ENCODE measurements at places on chromosomes 2 and 18.

GRCh38 chr18:24801001-24801400 is 340.6 kb downstream of the HRH4 start:
- no peak for DNase-seq

- DNase-seq, result no peak
Measured at GRCh38 chr2:195543063-195543462, 114.0 kb upstream of the SLC39A10 start.

- peak; percentile 9 for DNase-seq
Measured at GRCh38 chr2:75608684-75609333, 37.8 kb upstream of the MRPL19 start.

- no peak for DNase-seq
Measured at GRCh38 chr2:147363181-147363580, 481.6 kb upstream of the ACVR2A start.

DNA sequence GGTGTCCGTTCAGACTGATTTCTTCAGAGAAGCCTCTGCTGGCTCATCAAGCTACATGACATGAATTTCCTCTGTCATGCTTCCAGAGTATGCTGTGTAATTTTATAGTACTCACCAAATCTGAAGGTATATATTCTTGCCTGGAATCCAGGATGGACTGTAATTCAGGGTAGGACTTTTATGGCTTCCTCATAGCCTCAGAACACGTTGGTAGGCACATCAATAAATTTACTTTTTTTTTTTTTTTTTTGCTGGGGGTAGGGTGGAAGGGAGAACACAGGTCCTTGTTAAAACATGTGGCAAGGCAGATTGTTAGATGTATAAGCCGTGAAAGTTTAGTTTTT is 34.4 kb downstream of the MTA3 start:
- DNase-seq, result no peak

- DNase-seq, result no peak
Measured at GRCh38 chr18:59839246-59839645, 60.5 kb upstream of the PMAIP1 start.

DNA sequence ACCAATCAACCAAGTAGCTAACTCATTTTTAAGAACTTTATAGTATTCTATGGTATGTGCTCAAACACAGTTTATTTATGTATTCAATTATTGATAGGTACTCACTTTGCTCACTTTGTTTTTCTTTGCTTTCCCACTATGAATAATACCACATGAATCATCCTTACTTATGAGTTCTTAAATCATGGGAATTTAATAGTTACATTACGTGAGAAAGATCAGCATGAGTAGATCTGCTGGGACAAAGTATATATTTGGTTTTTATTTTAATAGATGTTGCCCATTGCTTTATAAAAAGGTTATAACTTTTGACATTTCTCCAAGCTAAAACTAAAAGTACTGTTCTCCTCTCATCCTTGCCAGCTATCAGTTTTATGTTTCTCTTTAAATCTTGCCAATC is 390.7 kb downstream of the LRATD1 start:
- no peak for DNase-seq

GRCh38 chr2:38039121-38039910 is 36.6 kb downstream of the CYP1B1 start:
- DNase-seq, result no peak

- DNase-seq, result no peak
Measured at GRCh38 chr2:61426267-61426897, 44.5 kb downstream of the USP34 start.

- DNase-seq, result no peak
Measured at GRCh38 chr18:63890950-63891304, 3.4 kb downstream of the SERPINB2 start.

GRCh38 chr2:234981197-234982095 is 29.6 kb downstream of the SH3BP4 start:
- DNase-seq, result no peak

DNA sequence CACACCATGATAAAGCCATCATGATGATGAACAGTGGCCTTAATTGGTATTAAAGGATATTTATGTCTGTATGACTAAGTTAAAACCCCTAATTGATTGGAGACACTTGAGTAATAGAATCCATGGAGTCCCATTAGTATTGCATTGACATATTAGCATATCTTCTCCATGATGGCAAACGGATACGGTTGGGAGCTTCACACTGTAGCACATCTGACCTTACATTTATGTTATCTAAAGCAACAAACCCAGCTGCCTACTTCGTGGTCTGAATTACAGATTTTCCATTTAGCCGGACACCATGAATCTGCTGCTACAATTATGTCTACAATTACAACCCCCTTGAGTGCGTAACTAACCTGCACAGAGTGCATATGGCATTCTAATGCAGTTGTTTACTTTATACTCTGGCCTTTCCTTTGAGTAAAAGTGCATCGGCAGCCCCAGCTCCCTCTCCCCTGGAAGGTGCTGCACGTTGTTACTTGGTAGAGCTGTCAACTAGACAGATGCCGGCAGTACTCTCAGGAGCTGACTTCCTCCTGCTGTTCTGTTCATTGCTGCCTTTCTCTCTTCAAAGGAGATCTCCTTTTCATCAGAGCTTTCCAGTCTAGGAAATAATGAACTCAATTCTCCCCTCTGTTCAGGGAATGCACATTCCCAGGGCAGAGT is 92.1 kb downstream of the LRRC30 start:
- no peak for DNase-seq

DNA sequence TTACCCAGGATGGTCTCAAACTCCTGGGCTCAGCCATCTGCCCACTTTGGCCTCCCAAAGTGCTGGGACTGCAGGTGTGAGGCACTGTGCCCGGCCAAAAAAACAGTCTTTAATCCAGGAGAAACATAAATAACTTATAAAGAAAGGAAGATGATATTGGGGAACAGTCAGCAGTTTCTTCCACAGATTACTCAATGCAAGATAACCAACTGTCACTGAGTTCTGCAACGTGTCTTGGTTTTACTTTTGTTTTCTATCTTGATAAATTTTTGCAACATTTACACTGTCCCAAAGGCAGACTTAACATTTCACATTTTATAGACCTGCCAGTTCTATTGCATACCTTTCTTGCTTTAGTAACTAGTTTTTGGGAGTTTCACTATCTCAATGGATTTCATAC is 71.1 kb downstream of the ANKRD44 start:
- DNase-seq, result no peak

- no peak for DNase-seq
Measured at GRCh38 chr2:242030858-242031257, 161.3 kb downstream of the RTP5 start.

GRCh38 chr2:240797914-240798313 is 22.1 kb downstream of the KIF1A start:
- no peak for DNase-seq

DNA sequence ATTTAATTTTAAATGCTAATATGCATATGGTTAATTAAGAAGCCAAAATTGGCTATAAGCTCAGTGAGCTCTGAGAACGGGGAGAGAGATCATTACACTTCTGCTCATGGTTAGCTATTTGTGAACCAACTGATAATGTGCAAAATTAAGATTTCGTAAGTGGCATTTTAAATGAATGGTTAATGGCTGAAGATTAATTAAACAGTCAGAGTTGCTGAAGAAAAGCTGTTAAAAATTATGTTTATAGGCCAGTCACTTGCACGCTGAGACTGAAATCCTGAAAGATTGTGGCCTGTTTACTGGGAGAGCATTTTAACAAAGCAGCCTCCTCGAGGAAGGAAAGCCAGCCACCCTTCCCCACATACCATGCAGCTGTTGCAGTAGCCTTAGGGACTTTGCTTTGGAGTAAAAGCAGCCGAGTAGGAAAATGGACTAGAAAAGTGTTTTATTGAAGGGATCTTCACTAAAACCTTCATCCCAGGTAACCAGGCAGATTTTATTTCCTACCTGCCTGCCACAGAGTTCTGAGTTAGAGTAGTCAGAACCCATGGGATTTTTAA is 218.8 kb upstream of the NRP2 start:
- no peak for DNase-seq

GRCh38 chr2:86615596-86615995 is 8.1 kb downstream of the RNF103 start:
- DNase-seq, result no peak

DNA sequence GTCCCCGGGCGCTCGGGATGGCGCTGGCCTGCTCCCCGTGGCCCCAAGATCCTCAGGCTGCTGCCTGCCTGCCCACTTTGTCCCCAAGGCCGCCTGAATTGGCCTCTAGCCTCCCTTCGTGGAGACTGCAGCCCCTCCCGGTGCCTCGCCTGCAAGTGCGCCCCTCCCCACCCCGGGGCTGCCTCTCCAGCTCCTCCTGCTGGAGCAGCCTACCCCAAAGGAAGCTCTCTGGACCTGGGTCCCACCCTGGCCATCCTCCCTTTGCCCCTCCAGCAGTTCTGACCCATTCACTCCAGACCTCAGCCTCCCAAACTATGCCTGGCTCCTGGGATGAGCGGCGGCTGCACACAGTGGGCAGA is 6.2 kb downstream of the ESPNL start:
- DNase-seq, result no peak

DNA sequence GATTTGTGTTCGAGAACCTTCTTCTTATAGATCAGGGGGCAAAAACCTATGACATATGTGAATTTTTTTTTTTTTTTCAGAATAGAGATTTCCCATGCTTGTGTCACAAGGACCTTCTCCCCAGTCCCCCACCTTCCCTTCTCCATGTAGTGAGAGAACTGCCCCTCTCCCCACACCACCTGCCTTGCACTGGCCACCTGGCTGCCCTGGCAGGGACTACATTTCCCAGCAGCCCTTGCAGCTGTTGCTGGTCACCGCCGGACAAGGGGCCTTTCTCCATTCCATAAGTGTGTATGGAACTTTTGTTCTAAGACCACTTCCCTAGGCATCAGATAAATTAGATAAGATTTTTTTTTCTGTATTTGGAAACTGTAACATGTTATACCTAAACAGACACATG is 22.2 kb downstream of the MBP start:
- no peak for DNase-seq

DNA sequence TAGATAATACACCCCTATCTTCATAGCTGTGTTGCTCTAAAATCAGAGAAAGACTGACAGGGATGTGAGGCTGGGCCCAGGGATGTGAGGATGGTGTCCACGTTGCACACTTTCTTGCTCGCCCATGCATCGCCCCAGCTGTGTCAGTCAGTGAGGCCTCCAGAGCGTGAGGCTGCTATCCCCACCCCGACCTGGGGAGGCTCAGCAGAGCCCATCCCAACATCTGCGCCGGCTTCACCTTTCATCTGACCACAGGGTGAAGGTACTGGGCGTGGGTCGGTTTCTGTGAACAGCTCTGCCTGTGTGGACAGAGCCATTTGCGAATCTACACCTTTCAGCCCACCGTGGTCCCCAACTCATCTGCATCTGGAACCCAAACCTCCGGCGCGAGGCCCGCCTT is 255.7 kb downstream of the HDAC4 start:
- DNase-seq, result no peak

GRCh38 chr2:175187378-175187777 is 5.9 kb upstream of the ATP5MC3 start:
- no peak for DNase-seq

GRCh38 chr2:19035238-19035637 is 323.2 kb downstream of the OSR1 start:
- DNase-seq, result no peak

DNA sequence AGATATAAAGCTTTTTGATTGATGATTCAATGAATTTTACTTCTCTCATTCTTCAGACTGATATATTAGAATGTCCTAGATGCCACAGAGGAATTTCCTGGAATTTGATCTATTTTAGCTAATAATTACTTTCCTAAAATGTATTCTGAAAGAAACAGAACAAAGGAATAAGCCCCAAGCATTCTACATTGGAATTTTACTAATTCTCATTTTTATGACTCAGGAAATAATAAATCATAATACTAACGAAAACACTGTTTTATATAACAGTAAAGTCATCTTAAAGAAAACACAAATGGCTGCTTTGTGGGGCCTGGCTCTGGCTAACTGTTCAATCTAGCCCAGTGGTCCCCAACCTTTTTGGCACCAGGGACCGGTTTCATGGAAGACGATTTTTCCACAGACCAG is 68.6 kb upstream of the LPIN2 start:
- DNase-seq, result no peak

GRCh38 chr2:9967053-9967775 is 15.7 kb downstream of the GRHL1 start:
- no peak for DNase-seq

- no peak for DNase-seq
Measured at GRCh38 chr2:70785137-70785911, 5.1 kb downstream of the FIGLA start.

- no peak for DNase-seq
Measured at GRCh38 chr2:40299173-40299572, 152.7 kb downstream of the SLC8A1 start.

DNA sequence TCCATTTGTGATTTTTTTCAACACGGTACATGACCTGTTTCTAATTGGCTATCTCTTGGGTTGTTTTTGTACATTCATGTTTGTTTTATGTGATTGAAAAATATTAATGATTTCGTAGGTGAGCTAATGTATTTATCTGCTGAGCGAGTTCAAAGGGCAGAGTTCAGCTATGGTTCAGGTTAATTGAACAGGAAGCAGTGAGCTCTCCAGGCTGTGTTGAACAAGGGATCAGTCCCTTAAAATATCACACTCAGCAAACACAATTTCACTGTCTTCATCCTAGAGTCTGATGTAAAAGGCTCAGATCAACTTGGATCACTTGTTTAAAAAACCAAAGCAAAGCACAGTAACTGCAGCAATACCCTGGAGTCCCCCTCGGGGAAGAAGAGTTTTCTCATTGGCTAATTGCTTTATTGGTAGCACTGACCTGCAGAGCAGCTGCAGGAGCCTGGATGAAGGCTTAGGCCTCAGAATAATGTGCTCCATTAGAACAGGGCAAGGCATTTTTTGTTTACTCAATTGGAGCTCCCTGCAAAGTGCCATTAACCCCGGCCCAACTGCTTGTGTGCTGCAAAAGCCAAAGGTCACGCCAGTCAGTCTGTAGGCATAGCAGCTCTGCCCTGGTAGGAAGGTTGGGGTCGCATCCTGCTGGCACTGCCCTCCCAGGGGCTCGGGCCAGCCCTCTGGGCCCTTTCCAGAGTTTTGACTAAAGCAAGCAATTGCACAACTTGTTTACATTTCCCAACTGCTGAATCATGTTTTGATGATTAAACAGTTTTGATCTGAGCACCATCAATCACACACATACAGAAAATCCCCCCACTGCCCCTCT is 10.5 kb downstream of the ONECUT2 start:
- peak; percentile 7 for DNase-seq

DNA sequence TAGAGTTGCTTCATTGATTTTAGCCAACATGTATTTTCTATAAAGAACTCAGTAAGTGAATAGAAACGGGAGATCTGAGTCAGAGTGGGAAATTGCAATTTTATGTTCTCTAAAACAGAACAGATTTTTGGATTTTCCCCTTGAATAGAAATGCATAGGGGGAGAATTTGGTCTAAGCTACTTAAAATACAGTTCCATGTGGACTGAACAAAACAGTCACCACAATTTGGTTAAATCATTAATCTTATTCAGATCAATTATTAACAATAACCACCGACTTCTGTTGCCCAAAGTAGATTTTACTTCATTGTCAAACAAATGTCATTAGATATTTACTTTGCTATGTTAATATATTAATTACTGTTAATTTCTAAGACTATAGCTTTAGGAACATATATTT is 107.7 kb downstream of the SCG2 start:
- no peak for DNase-seq

- DNase-seq, result no peak
Measured at GRCh38 chr2:62660582-62661262, 44.8 kb upstream of the EHBP1 start.

- no peak for DNase-seq
Measured at GRCh38 chr2:46361920-46362666, 64.9 kb downstream of the EPAS1 start.

- no peak for DNase-seq
Measured at GRCh38 chr18:56306797-56307196, 331.6 kb downstream of the TXNL1 start.

GRCh38 chr2:218436992-218437391 is 18.1 kb downstream of the VIL1 start:
- no peak for DNase-seq

All from NCI-H510A (cell line).